ENCODE measurements at places on chromosomes 7 and 10.

GRCh38 chr10:124566981-124567835 lies 105.6 kb downstream of the LHPP start:
- ATAC-seq: no peak

GRCh38 chr10:8375137-8375536 lies 320.6 kb downstream of the GATA3 start:
- ATAC-seq: no peak

GRCh38 chr10:104735757-104736391 lies 94.8 kb downstream of the SORCS3 start:
- no peak for ATAC-seq

GRCh38 chr10:33303988-33304387 lies 30.5 kb downstream of the NRP1 start:
- peak; percentile 51 for ATAC-seq

DNA sequence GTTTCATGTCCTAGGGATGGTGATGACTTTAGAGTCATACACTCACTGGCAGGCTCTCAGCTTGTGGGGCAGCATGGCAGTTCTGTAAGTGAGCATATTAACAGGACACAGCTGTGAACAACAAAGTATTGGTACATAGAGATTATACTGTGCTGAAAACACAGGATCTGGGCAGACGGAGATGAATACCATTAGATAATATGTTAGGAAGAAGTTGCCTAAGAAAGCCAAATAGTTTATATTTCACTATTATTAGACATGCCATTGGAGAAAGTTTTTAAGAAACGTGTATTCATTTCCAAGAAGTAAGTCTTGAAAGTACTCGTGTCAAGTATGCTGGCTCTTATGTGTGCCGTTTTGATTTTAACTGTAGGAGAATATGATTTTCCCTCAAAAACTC lies 274.5 kb downstream of the INHBA start:
- ATAC-seq: no peak

- no peak for ATAC-seq
Measured at GRCh38 chr7:55657654-55658053, 85.4 kb upstream of the VOPP1 start.

DNA sequence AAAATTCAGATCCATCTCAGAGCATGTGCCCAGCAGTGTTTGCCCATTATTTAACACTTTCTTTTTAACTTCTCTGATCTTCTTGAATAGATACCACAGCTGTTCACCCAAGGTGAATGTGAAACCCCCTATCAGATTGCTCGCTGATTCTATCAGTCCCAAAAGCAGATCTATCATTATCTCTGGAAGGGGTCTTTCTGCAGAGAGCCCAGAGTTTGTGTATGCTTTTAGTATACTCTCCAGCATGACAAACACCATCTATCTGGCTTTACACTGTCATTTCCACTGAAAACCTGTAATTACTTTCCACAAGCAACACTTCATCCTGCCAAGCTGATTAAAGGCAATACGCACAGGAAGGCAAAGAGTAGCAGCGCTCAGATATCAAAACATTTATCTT lies 168.2 kb downstream of the CACNA2D1 start:
- no peak for ATAC-seq

DNA sequence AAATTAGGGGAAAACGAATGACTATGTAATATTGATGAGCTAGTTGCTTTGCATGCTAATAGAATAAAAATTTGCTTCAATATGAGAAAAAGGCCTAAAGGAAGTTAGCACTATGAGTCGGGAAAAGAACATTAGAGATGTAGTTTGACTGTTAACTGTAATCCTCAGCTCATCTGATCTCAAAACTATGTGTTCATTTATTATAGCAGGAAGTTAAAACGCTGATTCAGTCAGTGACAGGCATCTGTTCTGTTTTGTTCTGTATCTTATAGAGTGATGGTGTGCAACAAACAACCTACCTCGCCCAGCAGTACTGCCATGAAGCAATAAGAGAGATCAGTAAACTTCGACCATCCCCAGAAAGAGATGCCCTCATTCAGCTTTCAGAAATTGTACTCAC lies 48.6 kb downstream of the PDSS1 start:
- no peak for ATAC-seq

DNA sequence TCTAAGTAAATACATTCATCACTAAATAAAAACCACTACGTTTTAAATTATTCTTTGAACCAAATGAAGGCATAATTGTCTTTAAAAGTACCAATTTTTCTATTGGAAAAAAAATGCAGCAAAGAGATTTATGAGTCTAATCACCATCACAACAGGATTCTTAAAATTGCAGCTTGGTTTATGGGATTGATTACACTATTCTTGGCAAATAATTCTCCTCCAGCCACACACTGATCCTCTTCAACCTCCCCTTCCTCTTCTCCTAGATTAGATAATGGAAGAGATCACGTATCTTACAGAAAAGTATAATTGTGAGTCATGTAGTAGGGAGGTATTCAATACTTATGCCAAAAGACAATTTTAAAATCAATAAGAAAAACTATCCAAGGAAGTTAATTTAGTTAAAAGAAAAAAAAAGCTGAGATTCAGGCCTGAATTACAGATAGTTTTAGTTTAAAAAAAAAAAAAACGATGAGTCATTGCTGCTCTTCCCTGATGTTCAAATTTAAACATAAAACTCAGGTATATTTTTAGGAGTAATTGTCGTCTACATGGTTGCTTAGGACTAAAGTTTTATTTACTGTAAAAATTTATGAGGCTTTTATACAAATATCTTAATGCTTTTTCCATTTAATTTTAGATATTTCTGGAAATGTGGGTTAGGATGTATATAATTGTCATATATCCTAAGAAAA lies 133.7 kb upstream of the CDK1 start:
- ATAC-seq: peak; percentile 24

DNA sequence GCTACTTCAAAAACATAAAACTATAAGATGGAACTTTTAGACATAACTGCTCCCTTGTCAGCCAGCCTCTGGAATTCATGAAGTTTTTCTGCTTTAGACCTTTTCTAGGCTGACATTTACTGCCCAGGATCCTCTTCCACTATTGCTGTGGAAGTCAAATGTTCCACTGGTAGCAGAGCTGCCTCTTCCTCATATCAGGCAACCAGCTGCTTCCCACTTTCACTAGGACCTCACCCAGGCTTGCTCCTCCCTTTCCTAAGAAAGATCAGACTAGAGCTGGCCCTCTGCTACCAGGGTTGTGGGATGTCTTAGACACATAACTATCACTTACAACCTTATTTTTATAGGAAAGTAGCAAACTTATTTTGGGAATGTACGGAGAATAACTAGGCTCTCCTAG lies 121.5 kb downstream of the CTTNBP2 start:
- ATAC-seq: no peak

DNA sequence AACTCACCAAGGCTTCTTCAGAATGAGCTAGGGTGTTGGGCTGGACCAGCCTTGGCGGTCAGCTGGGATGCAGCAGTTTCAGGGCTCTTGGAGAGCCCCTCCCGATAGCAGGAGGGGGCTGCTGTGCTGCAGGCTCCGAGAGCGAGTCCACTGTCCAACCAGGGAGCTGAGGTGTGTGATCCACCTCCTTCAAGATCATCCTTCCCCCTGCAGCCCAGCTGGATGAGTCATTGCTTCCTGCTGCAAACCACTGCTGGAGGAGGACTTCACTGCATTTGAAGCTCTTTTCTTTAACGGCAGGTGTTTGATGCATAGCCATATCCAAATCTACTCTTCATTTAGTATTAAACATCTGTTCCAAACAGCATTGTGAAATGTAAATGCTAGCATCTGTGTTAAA lies 54.2 kb upstream of the EBF3 start:
- no peak for ATAC-seq

GRCh38 chr7:47404010-47404409 lies 177.9 kb downstream of the TNS3 start:
- ATAC-seq: no peak

- peak; percentile 94 for ATAC-seq
Measured at GRCh38 chr7:106542550-106543220, 118.3 kb downstream of the CCDC71L start.

GRCh38 chr10:100996678-100997359 lies 2.8 kb upstream of the LZTS2 start:
- ATAC-seq: peak; percentile 12

DNA sequence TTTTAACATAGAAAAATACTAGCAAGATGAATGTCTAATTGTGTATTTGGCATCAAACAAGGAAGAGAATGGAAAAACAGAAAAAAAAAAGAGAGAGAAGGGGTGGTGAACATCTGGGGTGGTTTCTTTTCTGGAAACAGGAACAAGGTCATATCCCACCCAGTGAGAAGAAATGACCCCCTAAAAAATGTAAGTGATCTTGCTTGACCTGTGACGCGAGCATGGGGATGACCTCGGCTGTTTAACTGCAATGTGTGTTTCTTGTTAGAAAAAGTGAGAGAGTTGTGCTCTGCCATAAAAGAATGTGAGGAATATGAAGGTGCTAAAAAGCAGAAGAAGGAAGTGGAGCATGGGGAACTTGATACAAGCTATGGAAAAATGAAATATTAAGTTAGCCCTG lies 258.5 kb downstream of the AGMO start:
- ATAC-seq: no peak

DNA sequence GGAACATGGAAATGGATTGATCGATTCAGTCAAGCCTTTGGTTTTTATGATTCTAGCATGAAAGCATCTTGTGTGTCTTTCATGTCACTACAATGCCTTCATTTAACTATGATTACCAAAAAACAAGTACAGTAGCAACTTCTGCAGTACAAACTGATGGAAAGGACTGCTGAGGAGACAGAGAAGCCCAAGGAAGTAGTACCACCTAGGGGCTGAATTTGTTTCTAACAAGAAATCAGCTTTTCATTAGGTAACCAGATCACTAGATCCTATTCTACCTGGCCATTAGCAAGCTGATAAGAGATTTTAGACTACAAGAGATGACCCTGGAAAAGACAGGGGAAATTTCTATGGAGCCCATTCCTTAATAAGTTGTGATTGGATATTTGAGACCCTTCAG lies 3.2 kb upstream of the IFIT1 start:
- ATAC-seq: peak; percentile 44

GRCh38 chr7:158001003-158001402 lies 586.6 kb downstream of the PTPRN2 start:
- ATAC-seq: no peak

DNA sequence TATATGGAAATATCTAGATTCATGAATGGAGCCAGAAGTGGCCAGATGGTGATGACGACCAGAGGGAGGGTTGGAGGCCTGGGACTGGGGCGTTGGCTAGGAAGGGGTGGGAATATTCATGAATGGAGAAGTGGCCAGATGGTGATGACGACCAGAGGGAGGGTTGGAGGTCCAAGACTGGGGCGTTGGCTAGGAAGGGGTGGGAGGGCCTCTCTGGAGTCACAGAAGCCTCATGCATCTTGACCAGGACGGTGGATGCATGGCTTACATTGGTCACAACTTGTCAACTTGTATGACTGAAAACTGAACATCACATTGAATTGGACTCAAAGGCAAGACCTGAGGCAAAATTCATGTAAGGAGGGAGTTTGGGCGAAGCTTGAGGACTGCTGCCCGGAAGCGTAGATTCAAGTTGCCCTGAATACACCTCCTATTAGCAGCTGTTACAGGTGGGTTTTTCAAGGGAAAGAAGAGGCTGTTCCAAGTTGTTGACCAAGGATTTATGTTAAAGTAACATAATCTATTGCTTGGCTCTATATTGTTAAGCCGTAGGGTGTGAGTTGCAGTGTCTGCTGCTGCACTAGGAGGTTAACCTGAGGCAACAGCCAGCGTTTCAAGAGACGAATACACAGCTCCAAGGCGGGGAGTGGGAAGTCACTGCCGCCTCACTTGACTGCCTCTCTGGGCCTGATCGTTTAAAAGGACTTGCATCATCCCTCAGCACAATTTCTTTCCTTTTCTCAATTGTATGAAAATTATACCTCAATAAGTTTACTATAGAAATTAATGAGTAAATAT lies 55.1 kb upstream of the FAM20C start:
- ATAC-seq: no peak

DNA sequence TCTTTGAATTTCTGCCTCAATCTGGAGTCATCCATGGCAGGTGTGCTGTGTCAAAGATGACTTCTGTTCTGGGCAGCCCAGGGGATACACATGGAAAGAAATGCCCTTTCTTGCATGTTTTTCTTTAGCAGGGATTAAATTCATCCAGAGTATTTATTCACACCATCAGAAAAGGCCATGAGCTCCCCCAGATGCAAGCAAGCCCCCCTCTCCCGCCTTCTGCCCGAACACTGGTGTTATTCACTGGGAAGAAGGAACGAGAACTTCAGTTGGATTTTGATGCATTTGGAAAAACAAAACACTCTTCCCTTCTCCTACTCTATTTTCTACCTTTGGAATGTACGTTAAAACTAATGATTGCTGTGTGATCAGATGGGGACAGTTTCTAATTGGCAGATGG lies 1.4 kb downstream of the PLPP4 start:
- ATAC-seq: no peak

DNA sequence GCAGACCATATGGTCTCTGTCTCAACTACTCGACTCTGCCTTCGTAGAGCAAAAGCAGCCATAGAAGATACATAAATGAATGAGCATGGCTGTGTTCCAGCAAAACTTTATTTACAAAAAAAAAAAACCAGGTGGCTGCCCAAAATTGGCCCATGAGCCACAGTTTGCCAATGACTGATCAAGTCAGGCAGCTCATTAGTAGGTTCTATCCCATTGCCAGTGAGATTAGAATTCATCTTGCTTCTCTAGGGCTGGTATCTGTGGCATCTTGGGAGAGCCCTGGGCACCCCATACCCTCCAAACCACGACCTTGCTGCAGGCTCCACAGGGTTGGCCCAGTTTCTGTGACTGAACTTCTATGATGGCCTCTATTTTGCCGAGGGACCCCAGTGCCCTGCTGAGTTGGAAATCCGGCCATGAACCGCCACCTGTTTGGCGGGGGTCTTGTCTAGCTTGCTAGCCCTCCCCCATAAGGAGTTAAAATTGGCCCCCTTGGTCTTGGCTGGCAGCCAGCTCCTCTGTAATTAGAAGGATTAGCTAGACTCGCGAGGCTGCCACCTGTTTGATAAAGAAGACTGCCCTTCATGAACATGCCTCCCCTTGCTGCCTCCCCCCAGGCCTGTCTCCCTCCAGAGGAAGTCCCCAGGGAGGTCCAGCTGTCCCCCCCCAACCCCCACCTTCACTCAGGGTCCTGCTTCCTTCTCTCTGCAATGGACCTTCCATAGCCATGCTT lies 83.9 kb downstream of the CHN2 start:
- ATAC-seq: no peak

- no peak for ATAC-seq
Measured at GRCh38 chr10:11823989-11824346, 812 bp downstream of the PROSER2 start.

DNA sequence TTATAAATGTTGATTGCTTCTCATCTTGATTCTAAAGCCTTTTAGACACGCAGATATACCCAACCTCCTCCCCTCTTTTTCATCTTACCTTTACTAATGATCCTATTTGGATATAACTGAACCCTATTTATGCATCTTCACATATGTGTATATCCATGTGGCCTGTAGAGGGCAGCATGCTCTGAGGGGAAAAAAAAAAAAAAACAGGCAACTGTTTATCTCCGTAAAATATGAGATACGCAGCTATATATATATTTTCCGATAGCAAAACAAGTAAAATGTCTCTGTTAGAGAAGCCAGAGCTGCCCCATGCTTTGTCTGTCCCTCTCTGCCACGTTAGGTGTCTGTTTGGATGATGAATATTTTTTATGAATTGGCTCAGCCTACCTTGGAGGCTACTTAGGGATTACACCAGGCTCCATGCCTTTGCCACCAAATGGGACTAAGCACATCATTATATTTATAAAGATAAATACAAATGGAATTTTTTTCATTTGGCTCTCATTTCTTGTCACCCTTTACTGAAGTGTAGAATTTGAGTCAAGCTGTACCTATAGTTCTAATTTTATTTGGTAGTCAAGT lies 174.8 kb upstream of the FZD1 start:
- peak; percentile 93 for ATAC-seq

- ATAC-seq: no peak
Measured at GRCh38 chr7:110051372-110051771, 1039.6 kb upstream of the LRRN3 start.

All from SK-N-SH treated with all-trans-retinoic acid at 6 μM for 48 hours (cell line).